ENCODE measurements at places on chromosomes 1 and 21. TPM values are rescaled to one million over a fixed set of nuclear protein-coding genes. Genes with fewer than 3 reads are reported as not detected.

Gene LRRN2
- 4.3 TPM for total RNA-seq

Gene LRRIQ3
- total RNA-seq, result 0.72 TPM

Gene DRAXIN
- total RNA-seq, result 0.17 TPM

Gene LENEP
- total RNA-seq, result not detected

GRCh38 chr1:29473161-29473855 lies 237.0 kb downstream of the PTPRU start:
- no peak for DNase-seq

- no peak for DNase-seq
These were observed 33.4 kb downstream of the MEGF6 start for GRCh38 chr1:3577711-3578432.
